Anterior cingulate cortex (tissue), 58 donors: ENCODE measurements at places on chromosomes 3 and 15.

GRCh38 chr15:66838671-66839239, 136.7 kb downstream of the SMAD6 start:
- no peak for DNase-seq

GRCh38 chr3:193236599-193236998, 4.4 kb upstream of the PLAAT1 start:
- no peak for DNase-seq

DNA sequence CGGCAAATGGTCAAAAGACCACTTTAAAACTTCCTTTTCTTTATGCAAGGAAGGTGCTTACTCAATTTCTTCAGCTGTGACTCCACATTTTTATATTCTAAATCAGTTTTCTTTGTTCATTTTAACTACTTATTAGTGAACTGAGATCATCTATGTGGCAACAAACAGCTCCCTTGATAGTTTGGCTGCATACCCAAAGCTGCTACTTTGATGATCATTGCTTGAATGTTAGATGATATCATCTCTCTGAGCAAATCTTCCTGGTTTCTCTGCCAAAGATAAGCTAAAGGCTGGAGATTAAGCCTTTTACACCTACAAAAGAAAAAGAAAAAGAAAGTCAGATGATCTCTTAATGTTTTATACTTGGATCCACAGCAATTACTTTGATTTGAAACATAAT, 95.5 kb downstream of the DPH6 start:
- no peak for DNase-seq

GRCh38 chr15:52709187-52709981, 30.2 kb upstream of the ATOSA start:
- no peak for DNase-seq

GRCh38 chr15:34301058-34301457, 36.5 kb downstream of the SLC12A6 start:
- no peak for DNase-seq

DNA sequence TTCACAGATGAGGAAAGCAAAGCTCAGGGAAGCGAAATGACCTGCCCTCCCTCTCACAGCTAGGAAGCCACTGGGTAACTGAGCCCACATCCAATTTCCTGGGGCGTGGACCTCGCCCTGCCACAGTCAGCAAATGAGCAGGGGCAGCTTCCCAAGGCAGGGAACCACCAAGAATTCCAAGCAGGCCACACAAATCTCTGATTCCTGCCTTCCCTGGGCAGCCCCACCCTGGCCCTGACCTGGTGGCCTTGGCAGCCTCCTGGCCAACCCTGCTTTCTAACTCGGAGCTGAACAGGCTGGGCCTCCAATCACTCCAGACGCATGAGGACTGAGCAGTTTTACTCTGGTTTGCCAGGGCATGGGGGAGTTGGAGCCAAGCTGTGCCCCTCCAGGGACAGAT, 203.7 kb upstream of the TLE3 start:
- no peak for DNase-seq

GRCh38 chr15:70438776-70439175, 324.6 kb downstream of the UACA start:
- DNase-seq, result no peak

- DNase-seq, result no peak
Measured at GRCh38 chr3:133492159-133492741, 81.2 kb upstream of the CDV3 start.

DNA sequence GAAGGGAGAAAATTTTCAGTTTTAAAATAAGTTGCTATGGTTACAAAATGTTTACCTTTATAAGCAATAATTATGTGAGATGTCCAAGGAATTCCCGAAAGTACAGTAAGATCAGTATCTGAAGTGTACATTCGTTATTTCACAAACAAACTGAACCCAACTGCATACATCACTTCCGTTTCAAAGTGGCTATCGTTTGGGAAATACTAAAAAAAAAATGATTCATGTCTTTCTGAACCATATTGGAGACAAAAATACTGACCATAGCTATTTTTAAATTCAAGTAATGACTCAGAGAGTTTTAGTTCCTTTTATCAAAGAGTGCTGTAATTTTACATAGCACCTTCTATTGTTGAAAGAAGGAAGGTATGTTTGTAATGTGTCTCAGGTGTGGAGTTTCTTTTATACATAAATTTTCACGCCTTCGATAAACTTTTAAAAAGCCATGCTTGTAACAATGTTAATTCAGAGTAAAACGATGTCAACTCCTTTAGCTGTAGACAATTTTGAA, 8.0 kb upstream of the ANKRD28 start:
- DNase-seq, result no peak

DNA sequence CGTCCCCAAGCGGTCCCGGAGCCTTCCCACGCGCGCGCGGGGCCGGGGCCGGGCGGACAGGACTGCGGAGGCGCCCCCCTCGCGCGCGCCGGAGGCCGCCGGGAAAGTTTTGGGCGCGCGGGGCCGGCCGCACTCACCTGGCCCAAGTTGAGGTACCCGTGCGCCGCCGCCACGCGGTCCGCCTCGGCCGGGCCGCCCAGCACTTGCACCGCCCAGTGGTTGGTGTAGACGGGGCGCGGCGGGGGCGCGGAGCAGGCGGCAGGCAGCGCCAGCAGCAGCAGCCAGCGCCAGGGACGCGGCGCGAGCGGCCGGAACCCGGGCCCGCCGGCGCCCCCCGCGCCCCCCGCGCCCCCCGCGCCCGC, 289 bp downstream of the PCSK6 start:
- DNase-seq, result no peak

GRCh38 chr15:40054855-40055575, 16.0 kb upstream of the SRP14 start:
- no peak for DNase-seq

GRCh38 chr3:31132132-31132769, 237.8 kb upstream of the GADL1 start:
- DNase-seq, result no peak

DNA sequence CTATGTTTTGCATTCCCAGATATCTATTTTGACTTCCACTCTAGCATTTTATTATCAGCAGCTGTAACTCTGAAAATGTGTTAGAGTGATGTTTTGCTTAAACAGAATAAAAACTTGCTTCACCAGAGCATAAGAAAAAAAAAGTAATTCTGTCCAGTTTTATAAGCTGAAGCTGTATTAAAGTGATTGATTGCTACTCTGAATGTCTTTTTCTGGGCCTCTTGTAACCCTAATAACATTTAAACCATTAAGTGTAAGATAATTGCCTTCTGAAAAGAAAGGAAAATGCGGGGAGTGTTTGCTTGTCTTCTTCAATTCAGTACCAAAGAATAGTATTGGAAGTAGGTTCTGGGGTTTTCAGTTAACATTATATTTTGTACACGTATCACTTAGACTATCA, 57.9 kb upstream of the UBE2E1 start:
- no peak for DNase-seq

DNA sequence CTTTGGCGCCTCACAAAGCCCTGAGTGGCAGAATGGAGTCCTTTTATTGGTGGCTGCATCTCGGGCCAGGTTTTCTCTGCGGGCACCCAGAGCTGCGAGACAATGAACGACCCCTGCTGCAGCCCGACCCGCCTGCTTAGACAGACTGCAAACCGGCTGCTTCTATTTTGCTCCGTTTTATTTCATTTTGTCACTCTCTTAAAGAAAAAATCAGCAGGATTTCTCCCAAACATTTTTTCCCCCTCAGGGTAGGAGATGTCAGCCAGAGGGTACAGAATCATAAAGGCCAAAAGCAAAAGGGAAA, 64.8 kb downstream of the OXNAD1 start:
- no peak for DNase-seq

GRCh38 chr15:56929399-56929798, 11.0 kb downstream of the TCF12 start:
- no peak for DNase-seq

GRCh38 chr3:139198929-139199328, 144.9 kb upstream of the MRPS22 start:
- no peak for DNase-seq

DNA sequence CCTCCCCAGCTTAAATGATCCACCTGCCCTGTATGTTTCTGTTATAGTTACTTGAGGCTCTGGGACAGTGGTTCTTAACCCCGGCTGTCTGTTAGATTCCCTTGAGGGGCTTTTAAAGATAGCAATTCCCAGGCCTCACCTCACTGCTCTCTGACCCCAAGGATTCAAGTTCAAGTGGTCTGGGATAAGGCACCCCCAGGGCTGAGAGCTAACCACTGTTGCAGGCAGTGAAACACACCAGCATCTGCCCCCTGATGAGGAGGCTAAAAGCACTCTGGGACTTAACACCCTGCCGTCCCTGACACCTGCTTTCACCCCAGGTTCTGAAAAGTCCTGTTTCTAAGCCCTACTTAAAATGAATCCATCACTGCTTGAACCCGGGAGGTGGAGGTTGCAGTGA, 103.7 kb downstream of the LRRK1 start:
- DNase-seq, result no peak

- DNase-seq, result no peak
Measured at GRCh38 chr3:121914081-121914998, 20.1 kb downstream of the SLC15A2 start.

DNA sequence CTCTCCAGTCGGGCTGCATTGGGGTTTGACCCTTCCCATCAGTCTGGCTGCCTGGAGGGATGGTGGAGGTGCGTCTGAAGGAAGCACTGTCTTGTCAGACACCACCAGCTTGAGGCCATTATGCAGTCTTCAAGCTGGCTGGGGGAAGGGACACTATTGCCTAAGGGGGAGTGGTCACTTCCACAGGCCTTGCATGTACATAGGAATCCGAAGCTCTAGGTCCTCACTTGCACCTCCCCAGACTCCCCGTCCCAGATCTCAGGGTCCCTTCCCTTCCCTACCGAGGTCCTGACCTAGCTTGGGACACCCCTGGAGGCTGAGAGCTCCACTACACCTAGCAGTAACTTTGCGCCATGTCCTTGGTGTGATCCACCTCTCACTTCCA, 48.6 kb upstream of the KLF13 start:
- DNase-seq, result no peak

GRCh38 chr15:99431661-99432091, 134.1 kb upstream of the MEF2A start:
- DNase-seq, result no peak

DNA sequence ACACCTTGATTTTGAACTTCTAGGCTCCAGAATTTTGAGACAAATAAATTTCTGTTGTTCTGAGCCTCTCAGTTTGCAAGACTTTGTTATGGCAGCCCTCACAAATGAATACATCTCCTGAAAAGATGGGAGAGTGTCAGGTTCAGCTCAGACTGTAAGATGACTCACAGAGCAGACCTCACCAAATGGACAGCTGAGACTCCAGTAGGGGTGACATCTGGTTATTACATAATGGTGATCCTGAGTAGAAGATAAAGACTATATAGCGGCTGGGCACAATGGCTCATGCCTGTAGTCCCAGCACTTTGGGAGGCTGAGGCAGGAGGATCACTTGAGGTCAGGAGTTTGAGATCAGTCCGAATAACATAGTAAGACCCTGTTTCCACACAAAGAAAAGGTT, 26.2 kb upstream of the MTMR14 start:
- DNase-seq, result no peak

- no peak for DNase-seq
Measured at GRCh38 chr15:37865687-37866086, 68.8 kb upstream of the TMCO5A start.

- no peak for DNase-seq
Measured at GRCh38 chr15:95687061-95687460, 643.4 kb upstream of the NR2F2 start.

DNA sequence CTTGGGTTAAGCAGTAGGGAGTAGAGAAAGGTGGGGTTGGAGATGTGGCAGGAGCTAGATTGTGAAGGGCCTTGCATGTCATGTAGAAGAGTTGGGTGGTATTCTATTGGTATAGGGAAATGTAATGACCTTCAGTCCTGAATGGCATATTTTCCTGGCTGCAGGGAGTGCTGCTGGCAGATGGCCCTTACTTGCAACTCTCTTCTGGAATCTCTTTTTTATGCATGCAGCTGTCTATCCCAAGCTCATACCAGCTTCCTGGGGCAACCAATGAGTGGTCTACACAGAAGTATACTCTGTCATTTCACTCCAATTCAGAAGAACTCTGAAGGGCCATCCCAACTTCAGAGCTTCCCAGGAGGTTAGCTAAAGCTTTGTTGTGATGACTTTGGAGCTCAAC, 144.7 kb upstream of the ANKRD28 start:
- no peak for DNase-seq

DNA sequence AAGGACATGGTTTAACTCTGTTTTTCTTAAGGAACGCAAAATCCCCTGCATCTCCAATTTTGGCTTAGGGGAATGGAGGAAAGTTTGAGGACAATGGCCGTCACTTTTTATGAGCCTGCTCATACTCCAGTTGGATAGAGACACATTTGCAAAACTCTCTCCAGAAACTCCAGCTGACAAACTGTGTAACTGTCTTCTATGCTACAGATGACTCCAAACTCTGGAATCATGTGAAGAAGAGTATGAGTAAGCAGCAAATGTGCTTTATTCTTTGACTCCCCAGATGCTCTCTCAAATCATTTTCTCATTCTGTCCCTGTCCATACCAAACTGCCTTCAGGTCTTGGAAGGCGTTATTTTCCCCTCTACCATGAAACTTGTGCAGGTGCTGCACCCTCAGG, 226.5 kb upstream of the GPR149 start:
- DNase-seq, result no peak

- DNase-seq, result no peak
Measured at GRCh38 chr3:87810452-87811016, 248.3 kb downstream of the CGGBP1 start.

- DNase-seq, result no peak
Measured at GRCh38 chr3:148737104-148737530, 39.4 kb downstream of the AGTR1 start.

DNA sequence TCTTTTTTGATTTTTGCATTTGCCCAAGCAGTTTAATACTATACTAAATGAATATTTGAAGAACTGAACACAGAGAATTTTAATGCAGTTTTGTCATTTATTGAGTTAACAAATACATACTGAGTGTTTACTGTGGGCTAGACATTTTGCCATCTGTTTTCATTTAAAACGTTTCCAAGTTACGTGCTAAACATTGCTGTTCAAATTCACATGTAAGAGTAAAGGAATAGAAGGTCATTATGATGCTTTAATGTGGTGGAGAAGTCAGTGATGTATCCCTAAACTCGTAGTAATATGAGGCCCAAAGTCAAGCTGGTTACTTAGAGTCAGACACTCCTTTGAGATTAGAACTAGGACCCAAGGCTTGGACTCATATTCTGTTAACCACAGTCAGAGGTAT, 49.4 kb downstream of the CRYBG3 start:
- DNase-seq, result no peak

DNA sequence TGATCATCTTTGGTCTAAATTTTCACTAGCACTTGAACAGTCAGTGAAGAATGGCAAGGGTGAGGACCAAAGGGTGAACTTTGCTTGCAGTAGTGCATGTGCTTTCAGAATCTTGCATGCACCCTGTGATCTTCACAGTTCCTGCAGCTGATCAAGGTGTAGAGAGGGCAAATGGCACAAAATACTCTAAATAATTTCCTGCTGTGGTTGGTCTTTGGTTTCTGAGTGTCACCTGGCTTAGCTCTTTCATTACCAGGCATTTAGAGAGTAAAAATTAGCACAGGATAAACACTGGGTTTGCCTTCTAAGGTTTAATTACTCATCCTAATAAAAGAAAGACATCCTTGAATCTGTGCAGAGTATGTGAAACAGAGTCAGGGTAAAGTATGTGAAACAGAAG, 11.4 kb downstream of the TIPARP start:
- DNase-seq, result no peak
